Fibroblast of the aortic adventitia (primary cell): ENCODE measurements at places on chromosomes 16 and 17.

DNA sequence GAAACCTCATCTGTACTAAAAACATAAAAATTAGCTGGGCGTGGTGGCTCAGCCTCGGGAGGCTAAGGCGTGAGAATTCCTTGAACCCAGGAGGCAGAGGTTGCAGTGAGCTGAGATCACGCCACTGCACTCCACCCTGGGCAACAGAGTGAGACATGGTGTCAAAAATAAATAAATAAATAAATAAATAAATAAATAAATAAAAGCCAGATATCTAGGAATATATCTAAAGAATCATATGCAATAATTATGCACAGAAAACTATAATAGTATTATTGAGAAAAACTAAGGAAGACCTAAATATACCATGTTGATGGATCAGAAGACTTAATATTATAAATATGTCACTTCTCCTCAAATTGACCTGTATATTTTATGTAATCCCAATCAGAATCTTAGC lies 37.0 kb downstream of the TMC7 start:
- no peak for DNase-seq

GRCh38 chr16:77663711-77664110 lies 58.6 kb upstream of the NUDT7 start:
- no peak for DNase-seq

DNA sequence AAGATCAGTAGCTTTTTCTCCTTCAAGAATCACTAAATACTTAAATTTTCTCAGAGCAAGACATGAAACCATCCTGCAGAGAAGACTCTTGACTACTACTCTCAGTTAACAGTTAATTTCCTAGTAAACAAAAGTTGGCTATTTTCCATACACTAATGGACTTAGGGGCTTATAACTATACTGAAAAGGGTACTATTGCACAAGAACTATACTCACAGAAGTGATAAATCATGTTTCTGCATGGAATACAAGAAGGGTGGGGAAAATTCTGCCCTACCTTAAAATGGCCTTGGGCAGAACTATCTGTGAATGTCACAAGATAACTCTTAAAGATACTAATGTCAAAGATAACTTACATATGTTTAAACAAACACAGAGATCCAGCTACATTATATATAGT lies 12.5 kb downstream of the ZNF652 start:
- DNase-seq = no peak

DNA sequence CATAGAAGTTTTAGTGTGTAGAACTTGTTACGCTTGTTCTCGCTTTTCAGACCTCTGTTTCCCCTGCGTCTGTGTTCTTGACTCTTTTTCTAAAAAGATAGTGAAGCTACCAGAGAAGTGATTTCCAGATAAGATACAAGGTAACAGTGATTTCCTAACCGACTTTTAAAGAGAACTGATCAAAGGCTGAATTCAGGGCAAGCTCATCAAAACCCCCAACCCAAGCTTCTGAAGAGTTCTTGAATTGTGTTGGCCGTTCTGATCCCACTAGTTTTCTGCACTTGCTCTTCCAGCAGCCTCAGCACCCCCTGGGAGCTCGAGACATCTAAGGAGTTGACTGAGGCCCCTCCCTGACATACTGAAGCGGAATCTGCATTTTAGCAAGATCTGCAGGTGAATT lies 12.7 kb upstream of the NSMCE1 start:
- no peak for DNase-seq

DNA sequence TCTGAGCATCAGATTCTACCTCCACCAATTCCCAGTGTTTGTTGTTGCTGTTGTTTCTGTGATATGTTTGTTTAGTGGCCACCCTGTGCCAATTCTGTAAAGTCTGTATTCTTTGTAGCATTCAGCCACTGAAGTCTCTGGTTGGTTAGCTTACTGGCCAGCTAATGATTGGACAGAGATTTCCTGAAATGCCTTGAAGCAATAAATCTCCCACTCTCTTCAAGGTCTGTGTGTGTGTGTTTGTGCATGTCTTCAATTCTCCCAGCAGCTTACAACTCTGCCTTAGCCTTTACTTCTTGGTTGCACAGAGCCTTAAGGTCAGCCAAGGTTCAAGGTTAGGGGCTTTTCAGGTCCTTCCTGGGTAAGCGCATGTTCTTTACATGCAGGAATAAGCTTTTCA lies 38.2 kb downstream of the PRPSAP2 start:
- DNase-seq = no peak

GRCh38 chr16:21301168-21301894 lies 23.2 kb upstream of the CRYM start:
- DNase-seq = peak; percentile 63

DNA sequence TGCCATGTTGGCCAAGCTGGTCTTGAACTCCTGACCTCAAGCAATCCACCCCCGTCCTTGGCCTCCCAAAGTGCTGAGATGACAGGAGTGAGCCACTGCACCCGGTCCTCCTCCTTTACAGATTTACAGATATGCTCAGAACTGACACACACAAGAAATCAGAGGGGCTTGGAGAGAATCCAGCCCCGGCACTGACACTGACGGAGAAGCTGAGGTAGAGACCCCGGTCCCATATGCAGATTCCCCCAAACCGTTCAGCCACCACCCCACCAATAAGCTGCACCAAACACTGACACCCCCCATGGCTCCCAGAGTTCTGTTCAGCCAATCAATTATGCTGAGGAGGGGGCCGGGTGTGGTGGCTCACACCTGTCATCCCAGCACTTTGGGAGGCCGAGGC lies 141.1 kb upstream of the RPH3AL start:
- DNase-seq = no peak

DNA sequence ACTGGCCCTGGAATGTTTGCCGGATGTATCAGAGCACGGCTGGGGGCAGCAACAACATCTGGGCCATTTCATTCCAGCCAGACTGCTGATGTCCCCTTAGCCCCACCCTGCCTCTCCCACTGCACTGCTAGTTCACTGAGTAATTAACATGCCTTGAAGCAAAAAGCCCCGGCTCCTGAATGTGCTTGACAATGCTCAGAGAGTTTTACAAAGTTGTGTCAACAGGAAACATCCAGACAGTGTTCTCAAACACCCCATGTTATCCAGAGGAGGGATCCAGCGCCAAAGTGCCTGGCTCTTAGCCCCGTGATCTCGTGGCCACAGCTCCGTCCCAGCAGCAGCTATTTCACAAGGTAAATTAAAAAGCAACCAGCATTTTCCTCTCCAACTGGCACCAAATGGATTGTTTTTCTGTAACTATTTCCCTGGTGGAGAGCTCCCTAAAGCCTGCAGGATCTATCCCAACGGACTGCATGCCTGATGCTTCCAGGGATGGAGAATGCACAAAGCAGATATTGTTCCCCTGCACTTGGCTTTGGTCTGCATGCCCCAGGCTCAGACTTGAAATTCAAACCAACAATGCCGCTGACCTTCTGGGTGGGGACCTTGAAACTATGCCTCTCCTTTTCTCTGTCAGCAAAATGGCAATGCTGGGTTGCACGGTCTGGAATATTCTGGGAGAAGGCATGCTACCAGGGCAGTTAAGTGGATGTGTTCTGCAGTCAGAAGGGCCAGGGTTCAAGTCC lies 115.6 kb upstream of the CDH5 start:
- peak; percentile 87 for DNase-seq

- DNase-seq = no peak
Observed at GRCh38 chr17:54666559-54666958, 234.1 kb upstream of the TOM1L1 start.

GRCh38 chr16:23940111-23940510 lies 104.3 kb downstream of the PRKCB start:
- DNase-seq = no peak

GRCh38 chr16:88353232-88353631 lies 29.5 kb upstream of the ZNF469 start:
- DNase-seq = no peak

- DNase-seq = no peak
Observed at GRCh38 chr17:29363716-29364115, 26.4 kb upstream of the TAOK1 start.

DNA sequence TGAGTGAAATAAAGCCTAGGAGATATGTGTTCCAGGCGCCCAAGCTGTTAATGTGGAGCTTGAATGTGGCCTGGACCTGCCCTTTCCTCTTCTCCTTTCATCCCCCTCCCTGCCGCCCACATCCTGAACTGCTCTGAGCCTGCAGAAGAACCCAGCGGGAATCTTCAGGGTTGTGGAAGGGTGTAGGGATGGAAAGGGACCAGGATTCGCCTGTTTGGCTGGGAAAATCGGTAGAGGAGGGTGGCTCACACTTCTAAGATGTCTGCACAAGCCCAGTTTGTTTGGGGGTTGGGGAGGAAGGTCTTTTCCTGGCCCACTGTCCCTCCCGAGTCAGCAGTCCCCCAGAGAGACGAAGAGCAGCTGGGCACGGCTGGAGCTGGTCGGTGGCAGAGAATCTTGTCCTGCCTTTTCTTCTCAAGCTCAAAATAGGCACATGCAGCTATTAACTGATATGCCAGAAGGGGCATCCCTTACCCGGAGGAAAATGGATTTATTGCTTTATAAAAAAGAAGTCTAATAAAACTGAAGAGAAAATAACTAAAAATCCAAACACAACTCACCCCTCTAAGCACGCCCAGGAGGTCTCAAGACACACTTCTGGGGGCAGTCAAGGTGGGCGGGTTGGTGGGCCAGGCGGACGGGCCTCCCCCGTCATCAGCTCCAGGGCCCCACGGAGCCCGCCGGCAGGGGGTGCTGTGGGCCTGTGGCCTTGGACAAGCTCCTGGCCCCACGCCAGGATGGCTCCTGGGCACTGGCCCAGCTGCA lies 11.5 kb upstream of the PITPNA start:
- DNase-seq = peak; percentile 76

- peak; percentile 100 for DNase-seq
Observed at GRCh38 chr16:67311607-67312488, 14.7 kb downstream of the KCTD19 start.

DNA sequence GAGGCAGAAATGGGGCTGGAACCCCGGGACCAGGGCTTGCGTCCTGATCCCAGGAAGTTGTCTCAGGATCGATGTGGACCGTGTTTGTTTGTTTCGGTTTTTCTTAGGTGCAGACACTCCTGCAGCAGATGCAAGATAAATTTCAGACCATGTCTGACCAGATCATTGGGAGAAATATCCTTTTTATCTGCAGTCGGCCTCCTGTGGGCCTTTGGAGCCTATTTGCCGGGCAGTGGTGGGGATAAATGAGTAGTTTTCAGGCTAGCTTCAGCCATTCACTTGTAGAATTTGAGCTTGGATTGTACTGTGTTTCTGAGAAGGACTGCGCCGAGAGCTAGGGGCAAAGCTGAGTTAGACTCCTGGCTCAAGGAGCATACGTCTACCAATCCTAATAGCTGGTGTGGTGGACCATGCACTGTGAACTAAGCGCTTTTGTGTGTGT lies 816 bp downstream of the HSBP1 start:
- DNase-seq = no peak

DNA sequence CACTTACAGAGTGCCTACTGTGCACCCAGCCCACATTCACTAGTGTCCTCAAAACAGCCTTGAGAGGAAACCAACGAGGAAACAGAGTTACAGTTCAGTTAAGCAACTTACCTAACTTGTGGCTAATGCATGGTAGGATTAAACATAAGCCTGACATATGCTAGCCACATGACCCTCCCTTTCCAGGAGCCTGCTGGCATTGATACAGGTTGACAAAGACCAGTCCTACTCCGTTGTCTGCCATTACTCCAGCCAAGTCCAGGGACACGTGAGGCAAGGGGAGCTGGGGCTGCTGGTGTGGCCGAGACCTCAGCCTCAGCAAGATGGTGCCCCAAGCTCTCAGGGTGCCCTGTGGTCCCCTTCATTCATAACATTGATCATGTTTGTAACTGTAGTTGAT lies 37.9 kb downstream of the SNX20 start:
- no peak for DNase-seq

- no peak for DNase-seq
Observed at GRCh38 chr17:2051061-2051932, 3.6 kb upstream of the HIC1 start.

DNA sequence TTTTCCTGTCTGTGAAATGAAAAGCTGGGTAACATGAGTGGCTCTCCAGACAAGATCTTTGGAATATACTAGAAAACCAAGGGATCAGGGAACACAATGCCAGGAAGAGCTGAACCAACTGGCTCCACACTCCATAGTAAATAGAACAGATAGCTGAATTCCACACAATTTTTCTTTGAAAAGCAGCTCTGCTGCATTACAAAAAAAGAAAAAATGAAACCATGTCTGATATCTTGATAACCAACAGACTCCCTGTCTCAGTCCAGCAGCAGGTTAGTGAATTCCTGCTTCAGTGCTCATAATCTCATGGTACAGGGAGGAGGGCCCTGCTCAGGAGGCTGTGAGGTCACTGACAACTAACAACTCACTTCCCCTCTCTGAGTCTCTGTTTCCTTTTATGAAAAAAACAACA lies 97.1 kb downstream of the CDH11 start:
- DNase-seq = peak; percentile 79

DNA sequence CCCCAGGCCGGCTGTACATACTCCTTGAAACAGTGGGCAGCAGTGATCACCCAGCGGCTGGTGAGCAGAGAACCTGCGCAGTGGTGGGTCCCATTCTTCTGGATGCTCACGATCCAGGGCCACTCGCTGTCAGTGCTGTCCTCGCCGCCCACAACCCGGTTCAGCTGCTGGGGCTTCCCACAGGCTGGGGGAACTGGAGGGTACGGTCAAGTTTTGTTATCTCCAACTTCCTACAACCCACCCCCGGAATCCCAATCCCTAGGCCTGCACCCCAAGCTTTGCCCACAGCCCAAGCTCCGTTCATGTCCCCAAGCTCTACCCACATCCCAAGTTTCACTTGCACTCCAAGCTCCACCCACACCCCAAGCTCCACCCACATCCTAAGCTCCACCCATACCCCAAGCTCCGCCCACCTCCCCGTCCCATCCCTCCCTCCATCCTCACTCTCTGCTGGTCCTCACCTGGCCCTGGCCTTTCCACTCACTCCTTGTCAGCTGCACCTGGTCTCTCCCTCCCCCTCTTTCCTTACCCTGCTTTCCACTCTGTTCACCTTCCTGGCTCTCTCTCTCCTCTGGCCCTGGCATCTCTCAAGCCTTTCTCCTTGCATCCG lies 1.8 kb downstream of the PRSS22 start:
- DNase-seq = no peak

DNA sequence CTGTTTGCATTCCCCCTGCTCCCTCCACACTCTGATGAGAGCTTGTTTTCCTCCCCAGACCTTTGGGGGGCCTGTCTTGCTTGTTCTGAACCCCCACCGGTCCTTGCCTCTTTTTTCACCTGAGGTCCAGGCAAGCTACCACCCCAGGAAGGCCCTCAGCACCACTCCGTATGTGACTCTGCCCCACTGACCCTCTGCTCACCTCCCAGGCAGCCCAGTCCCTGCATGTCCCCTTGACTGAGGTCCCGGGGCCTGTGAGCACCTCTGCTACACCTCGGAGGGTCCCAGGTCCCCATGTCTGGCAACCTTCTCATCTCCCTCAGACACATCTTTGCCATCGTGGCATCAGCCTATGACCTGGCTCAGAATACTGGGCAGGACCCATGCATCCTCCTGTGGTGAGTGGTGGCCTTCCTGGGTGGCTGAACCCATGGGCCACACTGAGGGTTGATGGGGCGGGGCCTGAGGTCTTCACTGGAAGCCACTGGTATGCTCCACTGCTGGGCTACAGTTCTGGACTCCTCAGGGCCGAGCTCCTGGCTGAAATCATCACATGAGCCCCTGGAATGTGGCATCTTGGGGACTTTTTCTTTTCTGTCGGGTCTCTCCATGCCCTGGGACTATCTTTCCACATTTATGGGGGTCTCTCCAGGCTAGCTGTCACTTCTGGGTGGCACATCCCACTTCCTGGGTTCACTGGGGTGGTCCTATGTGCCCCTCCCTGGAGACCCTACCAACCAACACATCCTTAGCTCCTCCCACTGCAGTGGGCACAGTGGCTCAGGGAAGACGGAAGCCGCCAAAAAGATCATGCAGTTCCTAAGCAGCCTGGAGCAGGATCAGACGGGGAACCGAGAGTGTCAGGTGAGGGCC lies 3.5 kb downstream of the MYO15B start:
- no peak for DNase-seq
